Upper lobe of left lung (tissue), 6 donors: ENCODE measurements at places on chromosomes 1 and 21. TPM values are rescaled to one million over a fixed set of nuclear protein-coding genes. Genes with fewer than 3 reads are reported as not detected.

GRCh38 chr1:182985876-182986275, 32.9 kb upstream of the SHCBP1L start:
- DNase-seq, result no peak
- no peaks in the 10 kb centered on the region for H3K27me3 ChIP-seq
- H3K36me3 ChIP-seq, result no peaks in the 10 kb centered on the region
- no peak overlapping the region for H3K4me3 ChIP-seq
- no peak overlapping the region for H3K27ac ChIP-seq

DNA sequence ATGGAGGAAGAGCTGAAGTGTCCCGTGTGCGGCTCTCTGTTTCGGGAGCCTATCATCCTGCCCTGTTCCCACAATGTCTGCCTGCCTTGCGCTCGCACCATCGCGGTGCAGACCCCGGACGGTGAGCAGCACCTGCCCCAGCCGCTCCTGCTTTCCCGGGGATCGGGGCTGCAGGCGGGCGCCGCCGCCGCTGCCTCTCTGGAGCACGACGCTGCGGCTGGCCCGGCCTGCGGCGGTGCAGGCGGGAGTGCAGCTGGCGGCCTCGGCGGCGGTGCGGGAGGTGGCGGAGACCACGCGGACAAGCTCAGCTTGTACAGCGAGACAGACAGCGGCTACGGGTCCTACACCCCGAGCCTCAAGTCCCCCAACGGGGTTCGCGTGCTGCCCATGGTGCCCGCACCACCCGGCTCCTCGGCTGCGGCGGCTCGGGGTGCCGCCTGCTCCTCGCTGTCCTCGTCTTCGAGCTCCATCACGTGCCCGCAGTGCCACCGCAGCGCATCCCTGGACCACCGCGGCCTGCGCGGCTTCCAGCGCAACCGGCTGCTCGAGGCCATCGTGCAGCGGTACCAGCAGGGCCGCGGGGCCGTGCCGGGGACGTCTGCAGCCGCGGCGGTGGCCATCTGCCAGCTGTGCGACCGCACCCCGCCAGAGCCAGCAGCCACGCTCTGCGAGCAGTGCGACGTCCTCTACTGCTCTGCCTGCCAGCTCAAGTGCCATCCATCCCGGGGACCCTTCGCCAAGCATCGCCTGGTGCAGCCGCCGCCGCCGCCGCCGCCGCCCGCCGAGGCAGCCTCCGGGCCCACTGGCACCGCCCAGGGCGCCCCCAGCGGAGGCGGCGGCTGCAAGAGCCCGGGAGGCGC, 1.3 kb downstream of the TRIM67 start:
- H3K4me1 ChIP-seq, result peaks cover 26% of the 10 kb centered on the region
- H3K36me3 ChIP-seq, result no peaks in the 10 kb centered on the region
- no peaks in the 10 kb centered on the region for H3K27me3 ChIP-seq
- no peak overlapping the region for H3K4me3 ChIP-seq
- H3K27ac ChIP-seq, result no peak overlapping the region

The ANKRD65 gene
- 21.3 TPM for total RNA-seq

- no peaks in the 10 kb centered on the region for H3K4me1 ChIP-seq
- H3K4me3 ChIP-seq, result no peak overlapping the region
- no peak for DNase-seq
- no peaks in the 10 kb centered on the region for H3K27me3 ChIP-seq
- no peaks in the 10 kb centered on the region for H3K36me3 ChIP-seq
Measured at GRCh38 chr1:4267381-4268261, 367.5 kb upstream of the C1orf174 start.
